CMK (cell line): ENCODE measurements at places on chromosomes 1 and 21.

DNA sequence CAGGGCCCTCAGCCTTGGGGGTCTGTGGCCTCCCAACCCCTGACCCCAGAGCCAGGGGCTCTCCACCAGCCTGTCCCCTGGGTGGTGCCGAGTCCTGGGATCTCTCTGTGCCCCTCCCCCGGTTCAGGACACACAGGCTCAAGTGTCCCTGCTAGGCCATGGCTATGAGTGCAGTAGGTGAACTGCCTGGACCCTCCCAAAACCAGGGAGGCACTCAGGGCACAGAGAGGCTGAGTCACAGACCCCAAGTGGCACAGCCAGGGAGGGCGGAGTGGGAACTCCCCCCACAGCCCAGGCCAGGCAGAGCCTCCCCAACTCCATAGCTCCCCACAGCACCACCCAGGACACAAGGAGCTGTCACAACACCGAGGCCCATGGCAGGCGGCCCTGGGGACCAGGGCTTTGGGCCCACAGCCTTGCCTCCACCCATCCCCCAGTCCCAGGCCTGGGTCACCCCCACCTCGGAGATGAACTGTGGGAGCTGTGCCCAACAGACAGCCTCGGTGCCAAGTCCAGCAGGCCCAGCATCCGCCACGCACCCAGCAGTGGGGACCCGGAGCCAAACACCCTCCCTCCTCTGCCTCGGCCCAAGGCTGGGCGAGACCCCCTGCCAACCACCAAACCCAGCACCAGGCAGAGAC is 3.2 kb downstream of the DVL1 start:
- DNase-seq = no peak

- no peak for DNase-seq
Measured at GRCh38 chr1:182984621-182985020, 31.7 kb upstream of the SHCBP1L start.

- DNase-seq = no peak
Measured at GRCh38 chr1:219687779-219688178, 74.9 kb upstream of the ZC3H11B start.

DNA sequence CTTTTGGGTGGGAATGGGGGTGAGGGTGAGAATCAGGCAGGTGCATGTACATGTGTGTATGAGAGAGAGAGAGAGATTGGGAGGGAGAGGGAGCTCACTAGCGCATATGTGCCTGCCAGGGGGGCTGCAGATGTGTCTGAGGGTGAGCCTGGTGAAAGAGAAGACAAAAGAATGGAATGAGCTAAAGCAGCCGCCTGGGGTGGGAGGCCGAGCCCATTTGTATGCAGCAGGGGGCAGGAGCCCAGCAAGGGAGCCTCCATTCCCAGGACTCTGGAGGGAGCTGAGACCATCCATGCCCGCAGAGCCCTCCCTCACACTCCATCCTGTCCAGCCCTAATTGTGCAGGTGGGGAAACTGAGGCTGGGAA is 95.0 kb downstream of the EPHB2 start:
- no peak for DNase-seq

DNA sequence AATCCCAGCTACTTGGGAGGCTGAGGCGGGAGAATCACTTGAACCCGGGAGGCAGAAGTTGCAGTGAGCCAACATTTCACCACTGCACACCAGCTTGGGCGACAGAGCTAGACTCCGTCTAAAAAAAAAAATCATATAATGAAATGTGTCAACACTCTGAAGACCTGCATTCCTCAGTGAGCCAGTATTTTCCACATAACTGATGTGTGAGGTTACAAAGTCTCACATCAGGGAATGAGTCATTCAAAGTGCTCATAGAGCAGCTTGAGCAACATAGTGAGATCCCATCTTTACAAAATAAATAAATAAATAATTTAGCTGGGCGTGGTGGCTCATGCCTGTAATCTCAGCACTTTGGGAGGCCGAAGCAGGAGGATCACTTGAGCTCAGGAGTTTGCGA is 65.5 kb downstream of the CASZ1 start:
- DNase-seq = no peak

- DNase-seq = no peak
Measured at GRCh38 chr1:181936269-181936668, 125.2 kb downstream of the ZNF648 start.

- no peak for DNase-seq
Measured at GRCh38 chr1:228352677-228353481, 53.8 kb downstream of the TRIM11 start.

DNA sequence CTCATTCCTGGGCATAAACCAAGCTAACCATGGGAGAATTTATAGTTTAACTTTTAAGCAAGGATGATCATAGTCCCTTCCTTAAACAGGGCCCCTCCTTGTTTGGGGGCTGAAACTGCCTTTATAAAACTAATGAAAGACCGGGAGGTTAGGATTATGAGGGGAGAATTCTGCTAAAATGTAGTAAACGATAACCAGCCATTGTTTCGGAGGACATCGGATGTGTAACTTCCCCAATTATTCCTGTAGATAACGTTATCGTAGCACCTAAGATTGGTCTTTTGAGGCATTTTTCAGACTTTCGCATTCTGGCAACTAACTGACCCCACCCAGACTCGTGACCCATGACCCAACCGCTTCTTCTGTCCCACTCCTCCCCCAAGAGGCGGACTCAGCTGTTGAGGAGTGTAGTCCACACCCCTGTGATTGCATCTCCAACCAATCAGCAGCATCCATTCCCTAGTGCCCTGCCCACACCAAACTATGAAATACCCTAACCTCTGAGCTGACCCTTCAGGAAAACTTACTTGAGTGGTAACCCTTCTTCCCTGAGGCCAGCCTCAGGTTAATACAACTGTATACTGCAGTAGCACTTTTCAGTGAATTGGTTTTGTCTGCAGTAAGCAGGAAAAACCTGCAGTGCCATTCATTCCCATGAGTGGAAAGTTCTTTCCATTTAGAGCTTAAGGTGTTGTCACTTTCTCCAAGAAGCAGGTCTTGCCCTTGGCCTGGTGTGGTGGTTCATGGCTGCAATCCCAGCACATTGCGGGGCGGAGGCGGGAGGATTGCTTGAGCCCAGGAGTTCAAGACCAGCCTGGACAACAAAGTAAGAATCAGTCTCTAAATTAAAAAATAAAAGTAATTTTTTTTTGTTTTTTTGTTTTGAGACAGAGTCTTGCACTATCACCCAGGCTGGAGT is 823 bp upstream of the SYF2 start:
- DNase-seq = peak; percentile 99

DNA sequence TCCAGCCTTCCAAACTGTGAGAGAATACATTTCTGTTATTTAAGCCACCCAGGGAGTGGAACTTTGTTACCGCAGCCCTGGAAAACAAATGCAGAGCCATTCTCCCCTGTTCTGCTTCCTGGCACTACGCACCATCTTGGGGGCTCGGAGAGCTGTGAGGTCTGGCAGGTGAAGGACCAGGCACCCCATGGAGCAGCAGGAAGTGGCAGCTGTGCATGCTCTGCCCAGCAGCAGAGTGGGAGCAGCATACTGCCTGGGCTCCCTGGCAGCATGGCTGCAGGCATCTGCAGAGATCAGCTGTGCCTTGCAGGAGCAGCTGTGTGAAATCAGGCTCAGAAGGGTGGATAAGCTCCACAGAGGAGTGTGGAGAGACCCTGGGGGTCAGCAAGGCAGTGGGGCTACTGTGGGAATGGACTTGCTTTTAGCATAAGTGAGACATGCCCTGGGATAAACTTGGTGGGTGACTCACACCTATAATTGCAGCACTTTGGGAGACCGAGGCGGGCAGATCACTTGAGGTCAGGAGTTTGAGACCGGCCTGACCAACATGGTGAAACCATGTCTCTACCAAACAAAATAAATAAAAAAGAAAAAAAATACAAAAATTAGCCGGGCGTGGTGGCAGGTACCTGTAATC is 17.7 kb upstream of the ZSCAN20 start:
- DNase-seq = no peak

DNA sequence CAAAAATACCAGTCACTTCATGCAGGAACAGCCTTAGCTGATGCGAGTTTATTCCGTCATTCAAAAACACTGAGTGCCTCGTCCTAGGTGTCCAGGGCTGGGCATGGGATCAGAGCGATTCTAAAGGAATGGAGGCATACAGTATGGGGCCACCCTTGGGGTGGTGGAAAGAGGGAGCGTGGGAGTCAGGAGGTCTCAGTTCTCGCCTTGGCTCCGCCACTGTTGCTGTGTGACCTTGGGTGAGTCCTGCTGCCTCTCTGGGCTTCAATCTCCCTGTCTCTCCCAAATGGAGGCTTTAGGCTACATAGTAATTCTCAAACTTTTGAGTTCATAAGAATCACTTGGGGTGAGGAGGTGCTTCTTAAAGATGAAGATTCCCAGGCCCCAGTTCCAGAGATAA is 44.0 kb downstream of the OPRD1 start:
- DNase-seq = no peak

DNA sequence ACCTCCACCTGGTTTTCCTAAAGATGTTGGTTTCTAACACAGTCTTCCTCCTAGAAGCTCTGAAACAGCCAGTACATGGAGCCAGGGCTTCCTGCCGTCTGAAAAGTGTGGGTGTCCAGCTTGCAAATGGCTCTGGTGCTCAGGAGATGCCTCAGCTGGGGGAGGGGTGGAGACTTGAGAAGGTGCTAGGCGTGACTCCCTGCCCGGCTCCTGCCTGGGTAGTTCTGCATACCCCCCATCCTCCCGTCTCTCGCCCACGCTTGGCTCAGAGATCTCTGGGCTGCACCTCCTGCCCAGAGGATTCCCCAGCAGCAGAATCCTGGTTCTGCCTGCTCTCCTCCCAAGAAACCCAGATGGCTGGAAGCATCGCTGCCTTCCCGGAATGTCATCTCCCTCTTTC is 16.9 kb downstream of the STUM start:
- DNase-seq = no peak

- DNase-seq = no peak
Measured at GRCh38 chr1:111015222-111015621, 51.5 kb upstream of the LRIF1 start.

GRCh38 chr1:227996187-227996950 is 10.4 kb upstream of the WNT3A start:
- DNase-seq = no peak

GRCh38 chr1:46583494-46583893 is 20.6 kb downstream of the MKNK1 start:
- no peak for DNase-seq

GRCh38 chr1:34163792-34164731 is 968 bp downstream of the CSMD2 start:
- no peak for DNase-seq

- DNase-seq = no peak
Measured at GRCh38 chr1:31881688-31882000, 56.5 kb downstream of the PTP4A2 start.

GRCh38 chr1:47507881-47508701 is 70.2 kb downstream of the FOXD2 start:
- no peak for DNase-seq

- no peak for DNase-seq
Measured at GRCh38 chr1:90671251-90671650, 45.9 kb downstream of the BARHL2 start.

GRCh38 chr1:20280906-20281305 is 9.8 kb upstream of the VWA5B1 start:
- DNase-seq = no peak

- no peak for DNase-seq
Measured at GRCh38 chr21:32337206-32337605, 38.6 kb downstream of the MRAP start.

DNA sequence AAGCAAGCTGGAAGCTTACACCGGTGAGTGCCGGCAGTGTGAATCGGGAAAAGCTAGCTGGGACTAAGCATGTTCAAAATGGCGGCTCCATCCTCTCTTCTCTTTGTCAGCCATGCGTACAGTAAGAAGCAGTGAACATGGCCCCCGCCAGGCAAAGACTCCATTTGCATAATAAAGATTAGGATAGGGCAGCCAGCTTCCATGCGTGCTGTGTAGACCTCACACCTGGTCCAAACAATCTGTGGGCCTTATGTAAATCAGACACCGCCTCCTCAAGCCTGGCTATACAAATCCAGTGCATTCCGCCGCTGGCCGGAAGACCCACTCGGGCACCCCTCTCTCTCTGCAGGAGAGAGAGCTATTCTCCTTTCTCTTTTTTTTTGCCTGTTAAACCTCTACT is 150.3 kb downstream of the TIAM1 start:
- no peak for DNase-seq

DNA sequence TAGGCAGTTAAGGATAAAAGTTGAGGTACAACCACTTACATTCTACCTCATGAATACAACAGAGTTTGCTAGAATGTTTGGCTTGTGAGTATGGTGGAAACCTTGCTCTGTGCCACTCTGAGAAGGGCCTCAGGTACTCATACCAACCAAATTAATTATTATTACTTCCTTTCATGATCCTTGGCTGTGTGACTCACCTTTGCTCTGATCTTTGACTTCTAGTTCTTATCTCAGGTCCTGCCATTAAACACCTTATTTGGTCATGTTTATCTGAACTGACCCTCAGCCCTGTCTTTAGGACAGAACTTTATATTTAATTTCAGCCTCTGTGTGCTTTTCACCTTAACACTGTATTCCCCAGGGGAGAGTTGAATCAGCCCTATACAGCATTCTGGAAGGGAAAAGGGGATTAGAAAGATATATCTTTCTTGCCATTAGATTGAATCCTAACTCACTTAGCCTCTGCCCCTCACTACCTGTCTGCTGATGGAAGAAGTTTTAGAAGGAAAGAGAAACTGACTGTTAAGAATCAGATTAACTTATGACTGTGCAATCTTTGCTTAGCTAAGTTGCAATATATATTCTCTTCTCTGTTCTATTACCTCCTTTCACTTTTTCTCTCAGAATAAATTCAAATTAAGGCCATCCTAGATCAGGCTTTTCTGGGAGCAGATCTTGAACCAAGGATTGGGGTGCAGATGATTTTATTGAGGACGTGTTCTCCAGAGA is 260.4 kb upstream of the DPYD start:
- no peak for DNase-seq

GRCh38 chr1:242219298-242219901 is 220.5 kb upstream of the MAP1LC3C start:
- DNase-seq = no peak

GRCh38 chr1:245330951-245331350 is 176.2 kb downstream of the KIF26B start:
- no peak for DNase-seq

- DNase-seq = no peak
Measured at GRCh38 chr1:87196110-87196827, 132.4 kb upstream of the LMO4 start.

DNA sequence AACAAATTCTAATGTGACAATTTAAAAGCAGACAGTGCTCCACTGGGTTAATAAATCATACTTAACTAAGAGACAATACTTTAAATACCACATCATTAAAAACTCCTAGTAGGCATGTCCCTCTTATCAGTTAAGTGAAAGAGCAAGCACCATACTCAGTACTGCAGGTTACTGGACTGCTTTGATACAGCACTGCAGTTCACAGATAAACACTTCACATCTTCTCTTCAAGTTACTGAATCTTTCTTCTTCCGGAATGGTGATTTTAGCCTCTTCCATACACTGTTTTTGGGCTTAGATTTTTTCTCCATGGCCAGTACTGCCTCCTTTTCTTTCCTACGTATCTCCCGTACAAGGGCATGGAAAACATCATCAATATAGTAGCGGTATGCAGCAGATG is 11.0 kb downstream of the RIT1 start:
- no peak for DNase-seq

GRCh38 chr1:197778366-197778945 is 3.2 kb upstream of the DENND1B start:
- DNase-seq = no peak
